A375 (cell line): ENCODE measurements at places on chromosomes 1 and 21. TPM values are rescaled to one million over a fixed set of nuclear protein-coding genes. Genes with fewer than 3 reads are reported as not detected.

The GADD45A gene
- total RNA-seq, result 87.6 and 105 TPM in 2 replicates

The CRNN gene
- total RNA-seq, result not detected in 2 replicates

The TEX38 gene
- total RNA-seq, result not detected in 2 replicates

The PLEKHG5 gene
- total RNA-seq, result 39.9 and 40.2 TPM in 2 replicates

The LY9 gene
- not detected in 2 replicates for total RNA-seq

The SPSB1 gene
- total RNA-seq, result 9.5 and 15.3 TPM in 2 replicates

The CHIA gene
- total RNA-seq, result not detected in 2 replicates

The TBX19 gene
- 0.98 and 1.0 TPM in 2 replicates for total RNA-seq

The C1orf56 gene
- total RNA-seq, result 4.3 and 6.8 TPM in 2 replicates

The RIPPLY3 gene
- not detected in 2 replicates for total RNA-seq

The EPHA2 gene
- total RNA-seq, result 283 and 306 TPM in 2 replicates

The LRRC52 gene
- not detected in 2 replicates for total RNA-seq

The CATSPERE gene
- 0.19 TPM in 1 of 2 replicates, not detected in the other for total RNA-seq

The S100A7A gene
- total RNA-seq, result not detected in 2 replicates

The CHIT1 gene
- 0.03 TPM in 1 of 2 replicates, not detected in the other for total RNA-seq
